Left renal cortex interstitium (tissue), 4 donors: ENCODE measurements at places on chromosomes 1 and 21. TPM values are rescaled to one million over a fixed set of nuclear protein-coding genes. Genes with fewer than 3 reads are reported as not detected.

- no peak for DNase-seq
Observed at GRCh38 chr1:178650934-178651511, 74.0 kb upstream of the RALGPS2 start.

DNA sequence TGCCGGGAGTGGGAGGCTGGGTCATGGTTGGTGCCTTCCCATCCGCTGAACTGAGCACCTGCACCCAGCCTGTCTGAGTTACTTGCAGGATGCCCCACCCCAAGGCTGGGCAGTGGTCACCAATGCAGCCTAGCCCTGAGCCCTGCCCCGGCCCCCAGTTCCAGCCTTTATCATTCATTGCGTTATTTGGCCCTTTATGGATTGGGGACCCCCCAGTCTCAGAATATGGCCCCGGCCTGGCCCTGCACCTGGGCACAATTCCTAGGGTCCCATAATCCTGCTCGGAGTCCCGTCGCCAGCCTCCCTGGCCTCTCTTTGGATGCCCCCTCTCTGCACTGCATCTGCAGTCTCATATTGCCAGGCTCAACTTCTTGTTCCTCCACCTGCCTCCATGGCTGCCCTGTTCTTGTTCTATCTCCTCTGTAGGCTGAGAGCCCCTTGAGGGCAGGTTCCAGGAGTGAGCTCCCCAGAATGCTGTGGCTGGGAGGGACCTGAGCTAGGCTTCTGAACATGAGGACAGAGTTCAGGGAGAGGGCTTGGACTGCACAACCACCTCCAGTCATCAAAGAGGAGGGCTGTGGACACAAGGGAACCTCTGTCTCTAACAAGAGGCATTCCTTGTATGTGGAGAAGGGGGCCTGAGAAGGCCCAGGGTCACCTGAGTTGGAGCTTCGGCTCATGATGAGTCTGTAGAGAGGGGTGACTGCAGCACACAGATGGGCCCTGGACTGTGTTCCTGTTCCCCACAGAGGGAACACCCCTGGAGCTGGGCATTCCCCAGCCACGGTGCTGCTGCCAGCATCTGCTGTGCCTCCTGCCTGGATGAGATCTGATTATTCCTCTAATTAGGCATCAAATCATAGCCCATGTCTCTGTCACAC lies 1.1 kb upstream of the KNCN start:
- no peak for DNase-seq

- no peak for DNase-seq
Observed at GRCh38 chr1:8016210-8016894, 9.8 kb downstream of the ERRFI1 start.

The VAV3 gene
- 148 TPM for polyA plus RNA-seq

The SLC30A10 gene
- 0.08 TPM for polyA plus RNA-seq

DNA sequence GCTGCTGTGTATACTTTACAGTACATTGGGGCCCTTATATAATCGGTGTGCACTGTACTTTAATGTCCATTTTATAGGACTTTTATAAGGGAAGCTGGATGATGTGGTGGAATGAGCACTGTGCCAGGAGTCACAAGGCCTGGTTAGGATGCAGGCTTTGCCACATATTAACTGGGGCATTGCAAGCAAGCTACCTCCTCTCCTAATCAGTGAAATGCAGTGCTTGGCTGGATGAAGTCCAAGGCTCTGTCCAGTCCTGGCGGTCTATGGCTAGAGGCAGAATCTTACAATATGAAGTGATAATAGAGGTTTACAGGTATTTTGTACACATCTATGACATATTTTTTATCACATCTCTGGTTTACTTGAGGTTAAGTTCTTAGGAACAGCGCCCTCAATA lies 1.7 kb upstream of the PKP1 start:
- DNase-seq, result no peak

The EGLN1 gene
- polyA plus RNA-seq, result 33.2 TPM
